Stimulated activated naive CD4-positive, alpha-beta T cell treated with Interleukin-2 at 50 U/mL for 16 hours (primary cell): ENCODE measurements at places on chromosomes 13 and 19.

DNA sequence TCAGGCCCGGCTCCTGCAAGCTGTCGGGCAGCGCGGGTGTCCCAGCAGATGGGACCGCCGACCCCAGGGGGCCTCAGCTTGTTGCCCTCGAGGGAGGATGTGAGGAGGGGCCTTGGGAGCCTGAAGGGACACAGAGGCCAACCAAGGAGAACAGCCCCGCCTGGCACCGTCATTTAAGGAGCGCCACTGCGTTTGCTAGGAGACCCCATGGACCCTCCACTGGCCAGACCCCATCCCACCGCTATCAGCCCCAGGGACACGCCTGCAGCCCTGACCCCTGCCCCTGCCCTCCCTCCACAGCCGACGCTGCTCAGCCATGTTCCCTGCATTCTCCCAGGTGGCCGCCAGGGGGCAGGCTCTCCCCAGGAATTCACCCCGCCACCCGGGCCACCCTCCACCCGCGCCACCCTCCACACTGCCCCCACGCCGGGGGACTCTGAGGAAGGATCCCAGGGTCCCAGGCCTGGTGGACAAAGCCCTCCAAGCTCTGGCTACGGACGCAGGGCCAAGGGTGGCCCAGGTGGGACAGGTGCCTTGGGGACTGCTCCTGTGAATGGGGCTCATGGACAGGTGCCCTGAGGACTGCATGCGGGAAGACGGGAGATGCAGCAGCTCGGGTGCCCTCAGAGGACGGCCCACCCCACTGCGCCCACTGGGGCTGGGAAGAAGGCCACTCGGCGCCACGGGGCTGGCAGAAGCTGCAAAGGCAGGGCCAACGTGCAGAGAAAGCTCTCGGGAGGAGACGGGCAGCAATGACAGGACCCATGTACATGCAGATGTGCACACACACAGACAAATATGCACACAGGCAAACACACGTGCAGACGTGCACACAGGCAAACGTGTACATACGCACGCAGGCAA, 34.4 kb downstream of the PIP5K1C start:
- peak; percentile 68 for DNase-seq

DNA sequence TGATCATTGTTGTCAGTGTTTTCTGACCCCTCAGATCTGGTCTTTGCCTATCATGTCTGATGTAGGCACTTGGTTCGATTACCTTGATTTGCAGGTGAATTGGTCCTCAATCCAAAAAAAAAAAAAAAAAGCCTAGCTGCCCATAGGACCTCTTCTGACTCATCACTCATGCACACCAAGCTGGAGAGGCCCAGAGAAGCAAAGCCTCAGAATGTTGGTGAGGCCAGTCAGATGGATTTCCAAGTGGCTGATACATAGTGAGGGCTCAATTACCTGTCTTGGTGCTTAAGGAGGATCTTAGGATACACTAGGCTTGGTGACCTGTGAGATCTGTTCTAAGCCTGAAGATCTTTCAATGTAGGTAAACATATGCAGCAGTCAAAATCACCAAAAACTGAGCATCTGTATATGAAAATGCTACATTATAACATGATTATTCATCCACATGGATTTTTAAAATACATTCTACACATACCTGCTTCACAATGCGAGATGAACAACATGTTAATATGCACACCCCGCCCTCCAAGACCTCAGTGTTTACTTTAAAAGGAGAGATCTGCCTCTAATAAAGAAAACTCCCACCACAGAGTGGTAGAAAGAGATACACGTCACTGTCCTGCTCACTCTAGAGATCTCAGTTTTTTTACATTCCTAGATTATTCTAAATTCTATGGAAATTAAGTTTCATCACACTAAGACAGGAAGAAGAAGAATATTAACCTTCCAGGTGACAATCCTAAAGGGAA, 79.9 kb upstream of the RAP2A start:
- no peak for DNase-seq

DNA sequence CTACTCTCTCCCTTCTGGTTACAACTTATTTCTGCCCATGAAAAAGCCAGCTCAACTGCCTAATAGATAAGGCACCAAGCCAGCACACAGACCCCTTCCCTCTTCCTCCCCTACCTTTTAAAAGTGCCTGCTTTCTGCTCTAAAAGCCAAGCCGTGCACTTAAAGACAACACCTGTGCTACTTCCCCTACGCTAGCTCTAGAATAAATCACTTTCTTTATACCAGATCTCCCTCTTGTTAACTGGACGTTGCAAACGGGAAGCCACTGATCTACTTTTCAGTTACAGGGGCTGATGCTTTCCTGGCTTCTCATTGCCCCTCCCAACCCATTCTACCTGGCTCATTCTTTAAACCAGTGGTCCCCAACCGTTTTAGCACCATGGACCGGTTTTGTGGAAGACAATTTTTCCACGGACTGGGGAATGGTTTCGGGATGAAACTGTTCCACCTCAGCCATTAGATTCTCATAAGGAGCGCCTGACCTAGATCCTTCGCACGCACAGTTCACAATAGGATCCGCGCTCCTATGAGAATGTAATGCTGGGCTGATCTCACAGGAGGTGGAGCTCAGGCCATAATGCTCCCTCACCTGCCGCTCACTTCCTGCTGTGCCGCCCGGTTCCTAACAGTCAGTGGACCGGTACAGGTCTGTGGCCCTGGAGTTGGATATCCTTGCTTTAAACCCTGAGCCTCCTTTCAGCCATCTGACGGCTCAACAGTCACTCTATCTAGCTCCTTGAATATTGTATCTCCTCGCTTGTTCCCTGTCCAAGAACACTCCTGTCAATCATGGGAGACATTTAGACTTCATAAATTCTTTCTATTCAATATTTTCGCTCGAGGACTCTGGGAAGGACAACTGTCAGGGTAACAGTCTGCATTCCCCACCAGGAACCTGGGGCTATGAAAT, 841 bp upstream of the ZNF223 start:
- peak; percentile 0 for DNase-seq

GRCh38 chr19:48154003-48154402, 16.1 kb downstream of the LIG1 start:
- DNase-seq, result no peak

DNA sequence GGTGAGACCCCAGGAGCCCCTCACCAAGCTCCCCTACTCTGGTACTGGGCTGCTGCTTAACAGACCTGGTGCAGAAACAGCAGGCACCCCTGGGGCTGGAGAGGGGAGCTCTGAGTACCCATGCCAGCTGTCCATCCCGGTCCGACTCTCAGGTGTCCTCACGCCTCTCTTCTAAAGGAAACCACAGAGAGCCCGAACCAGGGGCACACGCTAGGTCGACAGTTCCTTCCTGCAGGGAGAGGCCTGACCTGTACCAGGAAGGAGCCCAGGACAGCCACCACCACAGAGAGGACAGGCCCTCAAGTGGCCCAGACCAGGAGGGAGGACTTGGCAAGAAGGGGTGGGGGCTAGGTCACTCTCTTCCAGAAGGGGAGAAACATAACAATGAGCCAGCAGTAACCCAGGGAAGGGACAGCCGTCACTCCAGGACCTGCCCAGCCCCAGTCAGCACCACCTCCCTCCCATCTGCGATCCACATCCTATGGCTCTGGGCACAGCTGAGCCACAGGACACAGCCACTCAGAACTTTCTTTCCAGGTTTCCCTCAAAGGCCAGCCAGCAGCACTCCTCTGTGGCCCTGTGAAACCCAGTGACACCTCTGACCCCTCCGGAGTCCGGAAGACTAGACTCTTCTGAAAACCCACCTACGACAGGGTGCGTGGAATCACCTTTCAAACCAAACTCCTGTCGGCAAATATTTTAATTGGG, 13.0 kb upstream of the SLC35E1 start:
- DNase-seq, result no peak

GRCh38 chr13:50707628-50708027, 135.9 kb downstream of the DLEU7 start:
- no peak for DNase-seq

GRCh38 chr13:94515374-94515773, 35.9 kb upstream of the DCT start:
- DNase-seq, result no peak

DNA sequence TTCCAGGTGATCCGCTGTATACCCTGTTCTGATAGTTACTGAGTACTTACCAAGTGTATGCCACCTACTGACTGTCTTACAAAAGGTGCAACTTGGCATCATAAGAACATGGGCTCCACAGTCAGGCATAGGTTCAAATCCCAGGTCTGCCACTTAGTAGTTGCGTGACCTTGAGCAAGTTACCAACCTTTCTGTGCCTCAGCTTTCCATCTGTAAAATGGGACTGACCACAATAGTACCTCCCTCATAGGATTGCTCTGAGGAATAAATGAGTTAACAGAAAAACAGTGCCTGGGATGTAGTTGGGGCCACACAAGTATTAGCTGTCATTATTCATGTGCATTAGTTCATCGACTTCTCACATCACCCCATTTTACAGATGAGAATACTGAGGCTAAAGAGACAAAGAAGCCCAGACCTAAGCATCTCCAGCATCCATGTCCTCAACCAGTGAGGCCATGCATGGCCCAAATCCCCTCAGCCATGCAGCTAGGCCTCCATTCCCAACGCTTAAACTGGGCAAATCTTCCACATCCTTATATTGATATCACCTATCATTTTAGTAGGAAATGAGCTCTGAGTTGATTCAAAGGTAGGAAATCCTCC, 51.3 kb upstream of the UBE2L5 start:
- DNase-seq, result no peak

DNA sequence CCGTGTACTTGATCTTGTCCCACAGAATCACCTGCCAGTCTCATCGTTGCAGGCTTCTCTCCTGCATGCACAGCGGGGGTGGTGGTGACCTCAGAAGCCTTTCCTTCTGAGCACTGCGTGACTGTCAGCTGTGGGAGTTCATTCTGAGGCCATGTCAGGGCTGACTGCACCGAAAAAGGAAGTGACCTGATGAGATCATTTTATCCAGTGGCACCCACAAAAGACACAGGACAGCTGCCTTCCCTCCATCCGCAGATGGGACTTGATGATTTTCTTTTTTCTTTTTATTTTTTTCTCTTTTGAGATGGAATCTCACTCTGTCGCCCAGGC, 89.7 kb downstream of the RAB20 start:
- no peak for DNase-seq

DNA sequence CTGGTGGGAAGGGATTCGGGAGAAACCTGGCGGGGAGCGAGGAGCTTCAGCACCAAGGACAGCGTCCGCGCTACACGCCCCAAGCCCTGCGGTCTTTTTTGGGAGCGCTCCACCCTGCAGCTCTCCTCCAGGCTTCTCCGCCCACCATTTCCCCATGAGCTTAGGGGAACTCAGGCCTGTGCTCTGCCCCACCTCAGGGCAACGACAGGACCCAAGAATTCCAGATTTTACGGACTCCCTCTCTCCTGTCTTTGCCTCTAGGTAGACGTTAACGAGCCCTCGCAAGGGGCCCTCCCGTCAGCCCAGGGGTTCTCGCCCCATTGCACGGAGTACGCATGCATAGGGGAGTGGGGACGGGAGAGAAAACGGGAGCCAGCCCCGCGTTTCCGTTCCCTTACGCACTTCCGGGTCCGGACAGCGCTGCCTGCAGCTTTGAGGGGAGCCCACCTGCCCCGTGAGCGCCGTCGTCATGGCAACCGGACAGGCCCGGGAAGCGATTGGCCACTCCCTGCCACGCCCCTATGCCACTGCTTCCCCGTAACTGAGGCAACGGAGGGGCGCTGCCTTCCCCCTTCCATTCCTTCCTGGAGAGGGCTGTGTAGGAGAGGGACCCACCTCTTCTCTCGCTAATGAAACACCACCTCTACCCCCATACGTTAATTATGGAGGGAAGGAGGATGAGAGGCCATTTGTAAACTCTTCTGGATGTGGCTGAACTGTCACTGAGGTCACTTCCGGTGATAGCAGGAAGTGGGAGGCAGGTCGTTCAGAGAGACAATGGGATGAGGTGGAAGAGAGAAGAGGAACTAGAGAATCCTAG, 20.8 kb downstream of the NOVA2 start:
- peak; percentile 22 for DNase-seq

- DNase-seq, result no peak
These were observed 10.4 kb upstream of the ENOX1 start for GRCh38 chr13:43797159-43797558.

DNA sequence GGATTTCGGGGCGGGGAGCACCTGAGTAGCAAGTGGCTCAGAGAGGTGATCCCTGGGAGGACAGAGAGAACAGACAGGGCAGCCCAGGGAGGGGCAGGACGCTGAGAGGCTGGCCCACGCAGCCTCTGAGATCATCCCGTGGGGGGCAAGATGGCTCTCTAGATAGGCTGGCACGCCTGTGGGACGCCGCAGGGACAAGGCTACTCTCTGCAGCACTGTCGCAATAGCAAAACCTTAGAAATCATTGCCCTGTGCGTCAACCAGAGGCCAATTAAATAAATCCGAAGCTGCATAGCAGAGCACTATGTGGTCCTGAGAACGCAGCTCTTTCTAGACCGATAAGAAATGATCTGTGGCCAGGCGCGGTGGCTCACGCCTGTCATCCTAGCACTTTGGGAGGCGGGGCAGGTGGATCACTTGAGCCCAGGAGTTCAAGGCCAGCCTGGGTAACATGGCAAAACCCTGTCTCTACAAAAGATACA, 5.1 kb downstream of the PEX11G start:
- no peak for DNase-seq

DNA sequence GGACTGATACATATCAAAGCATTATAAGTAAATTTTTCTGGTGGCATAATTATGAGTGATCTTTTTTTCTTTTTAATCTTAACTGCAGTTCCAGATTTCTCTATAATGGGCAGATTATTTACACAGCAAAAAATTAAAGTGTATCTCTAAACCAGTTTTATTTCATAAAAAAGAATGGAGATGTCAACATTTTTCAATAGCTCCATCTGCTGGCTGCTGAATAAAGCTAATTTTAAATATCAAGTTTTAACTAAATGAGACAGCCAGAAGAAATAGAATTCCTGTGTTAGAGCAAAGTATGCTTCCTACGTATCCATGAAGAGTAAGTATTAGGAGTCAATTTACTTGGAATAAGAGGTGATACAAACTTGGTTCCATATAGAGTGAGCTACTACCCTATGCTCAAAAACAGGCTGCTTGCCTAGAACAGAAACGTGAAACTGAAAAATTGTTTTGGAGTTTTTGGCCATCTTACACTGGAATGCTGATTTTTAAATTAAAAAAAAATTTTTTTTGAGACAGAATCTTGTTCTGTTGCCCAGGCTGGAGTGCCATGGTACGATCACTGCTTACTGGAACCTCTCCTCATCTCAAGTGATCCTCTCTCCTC, 5.0 kb upstream of the PDS5B start:
- DNase-seq, result no peak

DNA sequence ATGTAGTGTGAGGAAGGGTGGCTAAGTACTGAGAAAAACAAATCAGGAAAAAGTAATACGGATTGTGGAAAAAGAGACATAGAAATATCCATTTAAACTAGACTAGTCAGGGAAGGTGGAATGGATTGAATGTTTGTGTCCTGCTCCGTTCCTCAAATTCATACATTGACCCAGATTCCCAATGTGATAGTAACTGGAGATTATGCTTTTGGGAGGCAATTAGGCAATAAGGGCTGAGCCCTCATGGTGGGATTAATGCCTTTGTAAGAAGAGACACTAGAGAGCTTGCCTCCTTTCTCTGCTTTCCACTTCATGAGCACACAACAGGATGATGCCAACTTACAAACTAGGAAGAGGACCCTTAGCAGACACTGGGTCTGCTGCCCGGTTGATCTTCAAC, 765.2 kb upstream of the GPC6 start:
- no peak for DNase-seq
